ENCODE measurements at places on chromosomes 4 and X.
A peak's percentile ranks its signal among the peaks of the same experiment; 100 is the strongest.

GRCh38 chr4:48746608-48747362 is 33.3 kb downstream of the FRYL start:
- H3K27me3 ChIP-seq = no peaks in the 10 kb centered on the region
- H3K4me1 ChIP-seq = peaks cover 39% of the 10 kb centered on the region
- DNase-seq = no peak
- H3K27ac ChIP-seq = peak overlapping the region; percentile 88
- no peak overlapping the region for H3K4me3 ChIP-seq

DNA sequence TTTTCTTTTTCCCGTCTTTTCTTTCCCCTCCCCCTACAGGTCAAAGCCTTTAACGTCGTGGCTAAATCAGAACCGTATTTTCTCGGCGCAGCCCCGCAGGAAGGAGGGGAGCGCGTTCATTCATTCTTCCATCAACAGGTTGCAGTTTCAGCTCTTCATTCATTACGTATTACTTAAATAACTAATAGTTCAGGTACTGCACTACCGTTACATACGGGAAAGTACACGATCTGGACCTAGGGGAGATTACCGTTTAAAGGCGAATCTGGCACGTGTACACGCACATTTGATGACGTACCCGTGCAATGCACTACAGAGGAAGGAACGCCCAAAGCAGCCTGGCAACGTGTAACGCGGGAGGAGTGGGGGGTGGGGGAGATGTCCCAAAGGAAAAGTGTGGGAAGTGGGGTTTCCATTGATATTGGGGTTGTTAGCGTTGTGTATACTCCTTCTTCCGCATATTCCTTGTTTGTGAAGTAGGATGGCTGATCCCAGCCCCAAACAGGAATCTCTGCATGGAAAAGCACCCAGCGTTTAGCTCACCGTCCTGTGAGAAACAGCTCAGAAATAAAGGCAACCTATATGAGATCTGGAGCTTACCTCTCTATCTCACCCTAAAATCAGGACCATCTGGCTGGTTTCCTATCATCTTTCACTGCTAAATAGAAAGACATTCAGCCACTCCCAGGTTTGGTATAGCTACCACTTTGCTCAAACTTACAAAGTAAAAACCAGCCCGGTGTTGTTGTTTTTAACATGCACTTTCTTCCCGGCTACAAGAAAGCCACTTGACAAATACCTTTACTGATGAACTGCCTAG is 585 bp upstream of the SEC24D start:
- no peak for DNase-seq
- H3K27ac ChIP-seq = peak overlapping the region; percentile 95
- peaks cover 24% of the 10 kb centered on the region for H3K36me3 ChIP-seq
- no peaks in the 10 kb centered on the region for H3K27me3 ChIP-seq
- peaks cover 22% of the 10 kb centered on the region for H3K4me1 ChIP-seq

DNA sequence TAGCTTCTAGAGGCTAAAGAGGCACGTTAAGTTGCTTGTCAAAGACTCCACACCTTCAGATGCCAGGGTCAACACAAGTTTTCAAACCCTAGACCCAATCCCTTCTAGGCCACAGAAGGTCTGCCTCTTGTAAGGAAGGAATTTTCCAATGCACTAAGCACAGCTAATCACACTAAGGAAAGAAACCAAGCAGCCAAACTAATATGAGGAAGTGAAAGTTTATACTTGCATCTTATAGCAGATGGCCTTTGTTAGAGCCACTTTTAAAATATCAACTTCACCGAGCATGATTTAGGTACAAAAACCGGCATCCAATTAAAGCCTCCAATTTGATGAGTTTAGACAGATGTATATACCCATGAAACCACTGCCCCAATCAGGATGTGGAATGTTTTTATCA is 9.9 kb downstream of the FHL1 start:
- H3K4me3 ChIP-seq = no peak overlapping the region
- no peak for DNase-seq
- no peaks in the 10 kb centered on the region for H3K27me3 ChIP-seq
- H3K27ac ChIP-seq = no peak overlapping the region
- no peaks in the 10 kb centered on the region for H3K4me1 ChIP-seq

GRCh38 chr4:3225071-3225850 is 23.7 kb upstream of the MSANTD1 start:
- H3K27me3 ChIP-seq = no peaks in the 10 kb centered on the region
- peaks cover 28% of the 10 kb centered on the region for H3K4me1 ChIP-seq
- DNase-seq = no peak

GRCh38 chrX:40022421-40022820 is 75.3 kb downstream of the BCOR start:
- H3K4me1 ChIP-seq = peaks cover 24% of the 10 kb centered on the region
- H3K4me3 ChIP-seq = peak overlapping the region; percentile 41
- H3K36me3 ChIP-seq = no peaks in the 10 kb centered on the region
- DNase-seq = no peak
- H3K27me3 ChIP-seq = no peaks in the 10 kb centered on the region
- H3K27ac ChIP-seq = no peak overlapping the region

DNA sequence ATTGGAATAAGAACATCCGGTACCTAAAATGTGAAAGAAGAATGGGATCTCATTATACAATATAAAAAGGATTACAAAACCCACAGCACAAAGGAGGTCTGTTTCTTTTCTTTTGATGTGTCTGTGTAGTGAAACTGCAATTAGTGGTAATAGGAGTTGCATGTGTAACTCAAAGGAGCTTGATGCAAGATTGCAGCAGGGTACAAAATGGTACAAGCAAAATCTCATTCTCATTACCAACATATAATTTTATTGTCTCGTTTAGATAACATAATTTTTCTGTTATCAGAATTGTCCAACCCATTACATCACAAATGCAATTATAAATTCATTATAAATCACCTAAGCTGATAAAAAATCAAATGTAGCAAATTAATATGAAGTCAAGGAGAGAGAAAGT is 47.1 kb upstream of the CCSER1 start:
- H3K36me3 ChIP-seq = no peaks in the 10 kb centered on the region
- no peaks in the 10 kb centered on the region for H3K4me1 ChIP-seq
- DNase-seq = no peak
- H3K4me3 ChIP-seq = no peak overlapping the region

GRCh38 chrX:68732906-68733493 is 85.5 kb downstream of the STARD8 start:
- H3K27ac ChIP-seq = no peak overlapping the region
- no peaks in the 10 kb centered on the region for H3K4me1 ChIP-seq
- peaks cover 2% of the 10 kb centered on the region for H3K36me3 ChIP-seq
- peak; percentile 27 for DNase-seq

- H3K4me3 ChIP-seq = no peak overlapping the region
- H3K27me3 ChIP-seq = no peaks in the 10 kb centered on the region
- no peaks in the 10 kb centered on the region for H3K36me3 ChIP-seq
Observed at GRCh38 chr4:155578219-155578618, 88.4 kb upstream of the GUCY1A1 start.

GRCh38 chrX:71622032-71622575 is 3.8 kb upstream of the CXCR3 start:
- peak overlapping the region; percentile 98 for H3K27ac ChIP-seq
- H3K36me3 ChIP-seq = peaks cover 46% of the 10 kb centered on the region
- peaks cover 37% of the 10 kb centered on the region for H3K4me1 ChIP-seq

DNA sequence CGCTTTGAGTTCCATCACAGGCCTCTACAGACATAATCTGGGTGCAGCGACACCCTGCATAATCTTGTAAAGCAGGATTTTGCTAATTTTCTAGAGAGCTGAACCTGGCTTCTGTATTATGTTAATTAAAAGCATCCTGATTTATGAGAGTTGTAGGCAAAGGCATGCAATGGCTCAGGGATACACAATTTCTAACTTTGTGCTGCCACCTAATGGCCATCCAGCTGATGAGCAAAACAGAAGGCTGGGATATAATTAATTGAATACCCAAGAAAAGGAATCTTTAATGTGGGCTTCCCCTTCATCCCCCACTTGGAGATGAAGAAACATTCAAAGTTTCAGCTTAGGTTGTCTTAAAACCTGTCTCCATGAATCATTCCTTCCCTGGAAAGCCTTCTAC is 78.1 kb downstream of the BMP15 start:
- no peaks in the 10 kb centered on the region for H3K36me3 ChIP-seq
- no peaks in the 10 kb centered on the region for H3K4me1 ChIP-seq
- H3K4me3 ChIP-seq = no peak overlapping the region
- no peak overlapping the region for H3K27ac ChIP-seq
- peaks cover 10% of the 10 kb centered on the region for H3K27me3 ChIP-seq

GRCh38 chr4:41361794-41362526 is 105.2 kb downstream of the UCHL1 start:
- peaks cover 44% of the 10 kb centered on the region for H3K27me3 ChIP-seq
- no peak overlapping the region for H3K27ac ChIP-seq
- DNase-seq = no peak
- H3K4me1 ChIP-seq = no peaks in the 10 kb centered on the region
- no peak overlapping the region for H3K4me3 ChIP-seq

DNA sequence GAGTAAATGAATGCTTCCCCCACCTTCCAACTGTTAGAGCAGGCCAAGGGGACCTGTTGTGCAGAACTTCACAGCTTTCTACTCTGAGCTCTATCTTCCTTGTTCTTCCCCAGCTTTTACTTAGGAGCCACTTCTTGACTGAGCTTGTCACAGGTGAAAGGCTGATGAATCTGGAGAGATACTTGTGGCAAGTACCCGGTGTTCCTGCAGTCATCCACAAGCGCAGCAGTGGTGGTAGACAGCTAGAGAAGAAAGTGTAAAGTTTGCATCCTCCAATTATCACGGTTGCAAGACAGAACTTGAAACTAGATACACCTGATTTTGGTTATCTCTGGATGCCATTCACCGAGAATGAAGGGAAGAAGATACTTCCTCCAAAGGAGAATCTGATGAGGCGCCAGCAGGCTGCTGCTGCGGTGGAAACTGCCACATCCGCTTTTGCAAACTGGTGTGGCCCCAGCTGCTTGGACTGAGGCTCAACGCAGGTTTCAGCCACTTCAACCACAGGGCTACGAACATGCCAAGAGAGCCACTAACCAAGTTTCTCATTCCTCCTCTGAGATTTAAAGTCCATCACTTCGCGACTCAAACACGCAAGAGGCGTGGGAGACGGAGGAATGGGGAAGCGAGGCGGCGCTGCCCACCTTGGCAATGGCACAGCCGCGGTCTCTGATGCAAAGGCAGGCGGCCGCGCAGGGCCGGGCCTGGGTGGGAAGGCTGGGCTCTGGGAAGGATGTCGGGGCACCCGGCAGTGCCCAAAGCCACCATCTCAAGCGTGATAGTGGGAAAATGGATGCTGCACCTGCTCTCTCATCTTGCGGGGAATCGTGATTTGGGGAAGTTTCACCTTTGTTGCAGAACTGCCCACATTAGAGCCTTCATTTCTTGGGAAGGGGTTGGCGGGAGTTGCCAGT is 1.3 kb upstream of the FHIP1A start:
- peaks cover 43% of the 10 kb centered on the region for H3K27me3 ChIP-seq
- peak overlapping the region; percentile 27 for H3K27ac ChIP-seq
- DNase-seq = no peak
- peaks cover 25% of the 10 kb centered on the region for H3K4me1 ChIP-seq
- peak overlapping the region; percentile 96 for H3K4me3 ChIP-seq
- peaks cover 6% of the 10 kb centered on the region for H3K36me3 ChIP-seq

DNA sequence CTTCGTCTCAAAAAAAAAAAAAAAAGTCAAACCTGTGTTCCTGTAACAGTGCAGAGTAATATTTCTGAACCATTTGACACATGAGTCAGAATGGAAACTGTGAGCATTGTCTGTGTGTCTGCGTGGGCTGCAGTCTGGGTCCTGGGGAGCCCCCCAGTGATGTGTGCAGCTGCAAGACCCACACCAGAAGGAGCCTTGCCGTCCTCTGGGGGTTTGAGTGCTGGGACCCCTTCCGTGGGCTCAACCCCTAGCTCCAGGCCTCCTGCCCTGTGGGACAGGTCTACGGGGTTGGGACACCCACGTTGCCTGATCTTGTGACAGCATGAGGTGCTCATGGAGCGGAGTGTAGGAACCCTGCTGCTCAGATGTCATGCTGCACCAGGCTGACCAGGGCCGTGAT is 43.7 kb downstream of the DDX3X start:
- no peaks in the 10 kb centered on the region for H3K4me1 ChIP-seq
- no peaks in the 10 kb centered on the region for H3K27me3 ChIP-seq
- H3K4me3 ChIP-seq = no peak overlapping the region

GRCh38 chr4:52687696-52688095 is 28.6 kb upstream of the USP46 start:
- H3K4me1 ChIP-seq = no peaks in the 10 kb centered on the region
- H3K27me3 ChIP-seq = peaks cover 5% of the 10 kb centered on the region
- H3K27ac ChIP-seq = no peak overlapping the region
- H3K36me3 ChIP-seq = no peaks in the 10 kb centered on the region
- no peak overlapping the region for H3K4me3 ChIP-seq

DNA sequence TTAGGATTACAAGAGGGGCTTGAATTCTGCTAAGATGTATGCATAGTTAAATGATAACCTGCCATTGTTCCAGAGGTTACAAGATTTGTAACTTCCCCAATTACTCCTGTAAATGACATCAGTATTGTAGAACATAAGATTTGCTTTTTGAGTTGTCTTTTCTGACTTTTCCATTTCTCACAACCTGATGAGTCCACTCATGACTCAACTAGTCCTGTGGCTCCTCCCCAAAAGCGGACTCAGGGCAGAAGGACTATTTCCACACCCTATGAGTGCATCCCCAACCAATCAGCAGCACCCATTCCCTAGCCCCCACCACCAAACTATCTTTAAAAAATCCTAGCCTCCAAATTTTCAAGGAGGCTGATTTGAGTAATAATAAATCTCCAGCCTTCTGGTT is 54.7 kb downstream of the HOPX start:
- no peaks in the 10 kb centered on the region for H3K36me3 ChIP-seq
- H3K4me1 ChIP-seq = peaks cover 8% of the 10 kb centered on the region
- H3K4me3 ChIP-seq = no peak overlapping the region
- DNase-seq = no peak

DNA sequence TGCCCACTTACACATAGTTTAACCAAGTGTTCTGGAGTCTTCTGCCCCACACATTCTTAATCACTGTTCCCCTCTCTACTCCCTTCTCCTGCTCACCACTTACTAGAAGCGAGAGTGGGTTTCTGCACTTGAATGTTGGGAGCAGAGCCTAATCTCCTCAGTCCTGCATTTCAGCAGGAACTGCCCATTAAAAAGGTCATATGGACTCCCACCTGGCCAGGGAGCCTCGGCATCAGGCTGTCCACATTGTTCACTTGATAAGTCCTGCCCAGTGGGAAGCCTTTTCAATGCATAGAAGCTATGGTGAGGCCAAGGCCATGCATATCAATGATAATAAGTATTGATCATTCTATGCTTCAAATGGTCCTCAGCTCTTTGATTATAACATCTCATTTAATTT is 144.3 kb downstream of the LDB2 start:
- no peaks in the 10 kb centered on the region for H3K36me3 ChIP-seq
- no peak for DNase-seq
- H3K4me1 ChIP-seq = no peaks in the 10 kb centered on the region
- no peak overlapping the region for H3K27ac ChIP-seq

GRCh38 chrX:133655275-133656265 is 240.3 kb upstream of the GPC4 start:
- H3K4me3 ChIP-seq = no peak overlapping the region
- no peaks in the 10 kb centered on the region for H3K4me1 ChIP-seq
- no peaks in the 10 kb centered on the region for H3K36me3 ChIP-seq
- H3K27me3 ChIP-seq = peaks cover 8% of the 10 kb centered on the region
- no peak for DNase-seq
- H3K27ac ChIP-seq = no peak overlapping the region

- DNase-seq = no peak
- peaks cover 3% of the 10 kb centered on the region for H3K36me3 ChIP-seq
- peaks cover 57% of the 10 kb centered on the region for H3K4me1 ChIP-seq
Observed at GRCh38 chr4:26346203-26346620, 25.4 kb downstream of the RBPJ start.

All from effector memory CD8-positive, alpha-beta T cell (primary cell).